ENCODE measurements at places on chromosomes 12 and 14.

DNA sequence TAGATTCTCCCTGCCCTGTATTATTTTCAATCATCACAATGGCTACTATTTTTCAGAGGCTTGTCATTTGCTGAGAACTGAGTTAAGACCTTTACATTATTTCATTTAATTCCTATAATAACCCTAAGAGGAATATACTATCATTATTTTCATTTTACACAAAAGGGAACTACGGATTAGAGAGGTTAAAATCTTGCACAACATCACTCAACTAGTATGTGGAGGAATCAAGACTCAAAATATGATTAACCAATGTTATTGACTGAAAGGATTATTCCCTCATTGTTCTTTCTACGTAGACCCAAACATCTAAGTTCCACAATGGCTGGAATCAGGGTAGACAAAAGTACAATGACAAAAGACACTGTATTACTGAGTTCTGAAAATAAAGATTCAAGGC, 45.0 kb downstream of the GPR65 start:
- DNase-seq, result no peak

GRCh38 chr14:88299865-88300530, 23.1 kb downstream of the KCNK10 start:
- no peak for DNase-seq

DNA sequence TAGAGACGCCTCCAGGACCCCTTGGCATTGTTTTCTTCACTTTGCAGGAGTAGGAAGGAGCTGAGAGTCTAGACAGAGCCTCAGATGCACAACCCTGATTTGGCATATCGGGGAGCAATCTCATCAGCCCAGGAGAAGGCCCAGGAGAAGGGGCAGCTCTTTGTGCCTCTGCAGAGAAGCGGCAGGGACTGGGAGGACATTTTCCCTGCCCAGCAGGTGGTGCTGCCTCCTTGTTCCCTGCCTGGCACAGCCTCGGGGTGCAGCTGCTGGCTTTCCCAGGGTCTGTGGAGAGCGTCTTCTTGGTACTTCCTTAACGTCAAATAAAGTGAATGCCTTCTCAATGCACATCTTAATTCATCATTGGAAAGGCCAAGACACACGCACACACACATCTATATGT, 419.5 kb downstream of the TMEM121 start:
- no peak for DNase-seq

DNA sequence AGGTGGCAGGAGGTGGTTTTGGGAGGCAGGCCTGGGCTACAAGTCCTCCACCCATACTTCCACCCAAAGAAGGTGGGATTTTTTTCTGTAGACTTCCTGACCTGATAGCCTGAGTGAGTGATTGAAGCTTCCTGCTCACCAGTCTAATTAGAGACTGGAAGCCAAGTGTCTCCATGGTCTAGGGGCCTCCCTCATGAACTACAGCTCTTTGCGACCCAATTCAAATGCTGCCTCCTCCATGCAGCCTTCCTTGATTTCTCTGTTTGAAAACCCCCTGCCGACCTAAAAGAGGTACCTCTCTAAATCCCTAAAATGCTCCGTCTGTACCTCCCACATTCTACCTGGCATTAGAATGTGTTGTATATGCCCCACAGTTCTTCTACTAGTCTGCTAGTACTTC, 124.9 kb downstream of the PLXNC1 start:
- no peak for DNase-seq
